ENCODE measurements at places on chromosomes 2 and 18. TPM values are rescaled to one million over a fixed set of nuclear protein-coding genes. Genes with fewer than 3 reads are reported as not detected.

HOXD1 gene
- not detected for total RNA-seq

DUSP28 gene
- total RNA-seq = 4.9 TPM

FBLN7 gene
- total RNA-seq = 1.0 TPM

CCDC68 gene
- total RNA-seq = 64.8 TPM

HOXD10 gene
- not detected for total RNA-seq

MRPL44 gene
- 62.1 TPM for total RNA-seq

TGFA gene
- 0.64 TPM for total RNA-seq

CXCR1 gene
- not detected for total RNA-seq

KYNU gene
- 274 TPM for total RNA-seq

KIF5C gene
- total RNA-seq = 0.46 TPM

CIB4 gene
- total RNA-seq = not detected
